ENCODE measurements at places on chromosomes 2 and 18. TPM values are rescaled to one million over a fixed set of nuclear protein-coding genes. Genes with fewer than 3 reads are reported as not detected.

The ANKRD62 gene
- not detected for polyA plus RNA-seq

- DNase-seq = no peak
Observed at GRCh38 chr2:133097666-133098065, 427.7 kb upstream of the LYPD1 start.

The CFAP65 gene
- polyA plus RNA-seq = not detected

GRCh38 chr2:227766373-227766883 lies 20.7 kb downstream of the SCYGR8 start:
- peak; percentile 85 for DNase-seq

Measured in stomach (tissue), 19 donors.